ENCODE measurements at places on chromosomes 4 and X. TPM values are rescaled to one million over a fixed set of nuclear protein-coding genes. Genes with fewer than 3 reads are reported as not detected.

DNA sequence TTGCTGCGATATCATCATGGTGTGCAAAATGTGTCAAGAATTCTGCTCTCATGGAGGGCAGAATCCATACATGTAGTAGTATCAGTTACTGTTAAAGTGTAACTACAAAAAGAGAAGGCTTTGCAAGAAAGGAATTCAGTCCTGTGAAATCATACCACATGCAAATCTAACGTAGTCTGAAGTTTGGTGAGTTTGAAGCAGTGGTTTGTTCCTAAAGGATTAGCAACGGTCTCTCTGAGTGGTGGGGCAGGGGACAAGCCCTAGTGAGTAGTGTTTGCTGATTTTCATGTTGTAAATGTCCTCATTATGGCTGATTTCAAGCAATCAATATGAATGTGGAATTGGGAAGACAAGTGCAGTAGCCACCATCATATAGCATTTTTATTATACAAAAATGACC is 47.1 kb upstream of the CLNK start:
- H3K27ac ChIP-seq = no peak overlapping the region
- no peaks in the 10 kb centered on the region for H3K27me3 ChIP-seq
- no peak overlapping the region for H3K4me3 ChIP-seq
- DNase-seq = no peak

- H3K4me3 ChIP-seq = no peak overlapping the region
- H3K27me3 ChIP-seq = no peaks in the 10 kb centered on the region
- no peaks in the 10 kb centered on the region for H3K36me3 ChIP-seq
- H3K27ac ChIP-seq = no peak overlapping the region
These were observed 42.8 kb upstream of the KLF3 start for GRCh38 chr4:38621028-38621684.

GRCh38 chrX:644304-645281 is 14.0 kb downstream of the SHOX start:
- H3K4me1 ChIP-seq = no peaks in the 10 kb centered on the region
- H3K27me3 ChIP-seq = no peaks in the 10 kb centered on the region
- no peak overlapping the region for H3K27ac ChIP-seq
- no peak overlapping the region for H3K4me3 ChIP-seq
- peak; percentile 21 for DNase-seq

DNA sequence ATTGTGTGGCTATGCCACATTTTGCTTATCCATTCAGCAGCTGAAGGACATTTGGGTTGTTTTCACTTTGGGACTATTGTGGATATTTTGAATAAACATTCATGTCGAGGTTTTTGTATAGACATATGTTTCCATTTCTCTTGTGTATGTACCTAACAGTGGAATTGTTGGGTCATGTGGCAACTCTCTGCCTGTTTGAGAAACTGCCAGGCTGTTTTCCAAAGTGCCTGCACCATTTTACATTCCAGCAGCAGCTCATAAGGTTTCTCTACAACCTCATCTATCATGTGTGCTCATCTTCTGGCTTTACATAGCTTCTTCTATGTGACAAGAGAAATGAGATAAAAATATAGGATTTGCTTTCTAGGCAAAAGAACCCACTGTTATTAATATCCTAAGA is 29.5 kb upstream of the TSPAN5 start:
- H3K4me3 ChIP-seq = no peak overlapping the region
- H3K27me3 ChIP-seq = no peaks in the 10 kb centered on the region
- no peak for DNase-seq
- no peaks in the 10 kb centered on the region for H3K4me1 ChIP-seq
- H3K36me3 ChIP-seq = no peaks in the 10 kb centered on the region
- H3K27ac ChIP-seq = no peak overlapping the region

DNA sequence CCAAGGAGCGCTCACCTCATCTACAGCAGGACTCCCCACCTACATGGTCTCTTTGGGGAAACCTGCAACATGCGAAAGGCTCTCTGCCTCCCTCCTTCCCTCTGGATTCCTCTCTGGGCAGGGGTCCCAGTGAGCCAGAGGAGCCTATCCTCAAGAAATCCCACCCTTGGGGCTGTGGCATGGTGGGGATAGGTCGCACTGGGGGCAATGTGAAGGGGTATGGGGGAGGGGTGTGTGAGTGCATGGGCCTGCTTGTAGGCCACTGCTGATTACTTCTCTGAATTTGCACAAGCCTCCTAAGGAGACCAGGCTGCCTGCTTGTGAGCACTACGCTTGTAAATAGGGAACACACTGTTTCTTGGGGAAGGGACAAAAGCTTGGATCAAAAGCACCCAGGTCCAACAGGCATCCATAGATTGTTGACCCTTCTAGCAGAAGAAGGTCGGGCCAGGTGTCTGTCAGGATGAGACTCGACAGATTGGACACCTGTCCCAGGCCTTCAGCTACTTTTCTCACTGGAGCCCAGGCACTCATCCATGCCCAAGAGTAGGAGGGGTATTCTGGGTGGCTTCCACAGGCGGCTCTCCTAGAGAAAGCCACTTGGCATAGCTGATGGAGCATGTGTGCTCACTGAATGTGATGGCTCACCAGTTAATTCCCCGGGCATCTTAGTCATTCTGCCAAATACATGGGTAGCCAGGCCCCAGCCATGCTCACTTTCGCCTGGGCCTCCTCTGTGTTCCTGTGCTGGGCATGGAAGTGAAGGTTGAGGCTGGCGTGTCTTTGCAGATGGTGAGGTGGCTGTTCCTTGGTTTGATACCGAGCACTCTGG is 75.0 kb downstream of the NBDY start:
- no peaks in the 10 kb centered on the region for H3K27me3 ChIP-seq
- no peak overlapping the region for H3K4me3 ChIP-seq
- no peak overlapping the region for H3K27ac ChIP-seq
- DNase-seq = no peak
- H3K4me1 ChIP-seq = no peaks in the 10 kb centered on the region

GRCh38 chr4:166341992-166342391 is 469.0 kb downstream of the TLL1 start:
- no peaks in the 10 kb centered on the region for H3K4me1 ChIP-seq
- no peak overlapping the region for H3K27ac ChIP-seq
- H3K4me3 ChIP-seq = no peak overlapping the region
- DNase-seq = no peak
- H3K36me3 ChIP-seq = no peaks in the 10 kb centered on the region

- H3K27me3 ChIP-seq = no peaks in the 10 kb centered on the region
- no peak overlapping the region for H3K4me3 ChIP-seq
- no peak for DNase-seq
- H3K27ac ChIP-seq = no peak overlapping the region
- H3K36me3 ChIP-seq = no peaks in the 10 kb centered on the region
- H3K4me1 ChIP-seq = no peaks in the 10 kb centered on the region
These were observed 35.3 kb upstream of the TMEM154 start for GRCh38 chr4:152715076-152715475.

- no peaks in the 10 kb centered on the region for H3K27me3 ChIP-seq
- no peak overlapping the region for H3K4me3 ChIP-seq
- no peaks in the 10 kb centered on the region for H3K4me1 ChIP-seq
- no peak overlapping the region for H3K27ac ChIP-seq
- no peaks in the 10 kb centered on the region for H3K36me3 ChIP-seq
These were observed 13.3 kb upstream of the UBA1 start for GRCh38 chrX:47180346-47180745.

DNA sequence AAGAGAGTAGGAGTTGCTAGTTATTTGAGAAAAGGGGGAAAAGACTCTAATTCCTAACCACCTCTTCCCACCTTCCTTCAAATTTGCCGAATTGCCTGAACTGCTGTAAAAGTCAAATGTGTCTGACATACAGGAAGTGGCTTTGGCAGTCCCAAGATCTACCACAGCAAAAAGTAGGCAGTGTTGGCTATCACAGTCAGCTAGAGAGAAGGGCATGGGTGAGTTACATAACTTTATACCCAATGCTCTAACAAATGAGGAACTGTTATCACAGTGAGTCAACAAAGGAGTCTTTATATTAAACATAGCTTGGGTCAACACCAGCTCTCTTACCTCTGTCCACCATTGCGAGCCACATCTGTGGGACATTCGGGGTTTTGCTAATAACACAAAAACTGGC is 2.4 kb upstream of the MBNL3 start:
- peak; percentile 42 for DNase-seq
- H3K27me3 ChIP-seq = no peaks in the 10 kb centered on the region
- H3K27ac ChIP-seq = no peak overlapping the region
- H3K36me3 ChIP-seq = no peaks in the 10 kb centered on the region

DNA sequence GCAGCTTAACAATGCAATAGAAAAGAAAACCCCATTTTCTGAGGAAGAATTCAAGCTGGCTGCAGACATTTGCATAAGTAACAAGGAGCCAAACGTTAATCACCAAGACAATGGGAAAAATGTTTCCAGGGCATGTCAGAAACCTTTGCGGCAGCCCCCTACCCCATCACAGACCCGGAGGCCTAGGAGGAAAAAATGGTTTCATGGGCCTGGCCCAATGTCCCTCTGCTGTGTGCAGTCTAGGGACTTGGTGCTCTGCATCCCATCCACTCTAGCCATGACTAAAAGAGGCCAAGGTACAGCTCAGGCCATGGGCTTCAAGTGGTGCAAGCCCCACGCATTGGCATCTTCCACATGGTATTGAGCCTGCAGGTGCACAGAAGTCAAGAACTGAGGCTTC is 147.0 kb upstream of the NR3C2 start:
- no peaks in the 10 kb centered on the region for H3K27me3 ChIP-seq
- no peaks in the 10 kb centered on the region for H3K4me1 ChIP-seq
- DNase-seq = no peak
- no peaks in the 10 kb centered on the region for H3K36me3 ChIP-seq

DNA sequence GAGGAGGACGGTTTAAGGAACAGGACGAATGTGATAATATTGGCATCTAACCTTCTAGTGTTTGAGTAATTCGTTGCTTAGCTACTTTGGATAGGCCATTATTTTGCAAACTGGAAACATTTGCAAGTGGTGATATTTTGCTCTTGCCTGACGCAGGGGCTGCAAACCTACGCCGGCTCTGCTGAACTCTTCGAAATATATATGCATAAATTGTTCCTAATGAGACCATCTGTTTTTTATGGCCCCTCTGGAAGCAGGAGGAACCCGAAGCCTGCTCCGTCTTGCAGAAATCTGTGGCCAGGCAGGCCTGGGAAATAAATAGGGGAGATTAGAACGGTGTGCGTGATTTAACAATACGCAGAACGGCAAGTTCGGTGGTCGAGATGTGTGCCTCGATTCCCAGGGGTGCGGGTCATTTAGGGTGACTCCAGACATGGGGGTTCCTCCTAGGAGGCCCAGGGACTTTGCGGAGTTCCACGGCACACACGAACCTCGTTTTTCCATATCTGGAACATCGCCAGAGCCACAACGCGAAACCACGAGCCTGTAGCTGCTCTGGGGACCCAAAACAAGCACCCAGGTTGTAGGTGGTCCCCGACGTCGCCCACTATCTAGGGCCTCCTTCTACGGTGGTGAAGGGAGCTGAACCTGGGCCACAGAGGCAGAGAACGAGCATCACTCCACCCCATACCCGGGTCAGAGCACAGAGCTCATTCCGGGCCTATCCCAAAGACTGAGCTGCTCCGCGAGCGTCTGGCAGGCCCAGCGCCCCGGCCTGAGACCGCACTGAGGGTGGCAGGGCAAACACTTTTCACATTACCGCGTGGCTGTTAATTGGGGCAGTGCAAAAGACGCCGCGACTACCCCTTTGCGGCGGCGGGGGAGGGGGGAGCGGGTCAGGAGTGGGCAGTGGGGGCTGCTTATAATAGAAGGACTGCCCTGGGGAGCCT is 89.7 kb downstream of the BCOR start:
- H3K4me1 ChIP-seq = peaks cover 9% of the 10 kb centered on the region
- no peak overlapping the region for H3K4me3 ChIP-seq
- DNase-seq = no peak
- H3K27me3 ChIP-seq = peaks cover 3% of the 10 kb centered on the region
- no peaks in the 10 kb centered on the region for H3K36me3 ChIP-seq

DNA sequence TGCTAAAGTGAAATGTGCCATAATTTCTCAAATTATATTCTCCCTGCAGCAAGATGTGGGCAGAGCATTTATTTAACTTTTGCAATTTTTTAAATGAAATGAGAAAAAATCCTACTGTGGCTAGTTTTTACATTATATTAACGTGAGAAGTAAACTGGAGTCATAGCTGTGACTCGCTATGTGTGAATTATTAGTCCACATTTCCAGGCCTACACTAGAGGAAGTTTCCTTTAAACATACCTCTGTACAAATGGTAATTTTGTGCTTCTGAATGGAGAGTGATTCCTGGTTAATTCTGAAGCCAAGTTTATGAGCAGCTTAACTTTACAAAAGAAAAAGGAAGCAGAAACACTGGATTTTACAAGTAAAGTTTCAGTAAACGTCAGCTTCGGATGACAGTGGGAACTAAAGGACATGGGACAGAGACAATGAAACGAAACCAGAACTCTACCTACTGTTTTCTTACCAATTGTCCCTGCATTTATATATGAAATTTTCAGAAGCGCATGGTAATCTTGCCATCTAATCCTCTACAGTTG is 72.4 kb downstream of the FBXO8 start:
- no peaks in the 10 kb centered on the region for H3K4me1 ChIP-seq
- no peak for DNase-seq
- peaks cover 11% of the 10 kb centered on the region for H3K27me3 ChIP-seq
- H3K4me3 ChIP-seq = no peak overlapping the region

GRCh38 chrX:87045352-87045751 is 472.2 kb upstream of the KLHL4 start:
- no peaks in the 10 kb centered on the region for H3K36me3 ChIP-seq
- H3K27ac ChIP-seq = no peak overlapping the region
- H3K4me1 ChIP-seq = no peaks in the 10 kb centered on the region
- H3K27me3 ChIP-seq = no peaks in the 10 kb centered on the region
- no peak for DNase-seq

DNA sequence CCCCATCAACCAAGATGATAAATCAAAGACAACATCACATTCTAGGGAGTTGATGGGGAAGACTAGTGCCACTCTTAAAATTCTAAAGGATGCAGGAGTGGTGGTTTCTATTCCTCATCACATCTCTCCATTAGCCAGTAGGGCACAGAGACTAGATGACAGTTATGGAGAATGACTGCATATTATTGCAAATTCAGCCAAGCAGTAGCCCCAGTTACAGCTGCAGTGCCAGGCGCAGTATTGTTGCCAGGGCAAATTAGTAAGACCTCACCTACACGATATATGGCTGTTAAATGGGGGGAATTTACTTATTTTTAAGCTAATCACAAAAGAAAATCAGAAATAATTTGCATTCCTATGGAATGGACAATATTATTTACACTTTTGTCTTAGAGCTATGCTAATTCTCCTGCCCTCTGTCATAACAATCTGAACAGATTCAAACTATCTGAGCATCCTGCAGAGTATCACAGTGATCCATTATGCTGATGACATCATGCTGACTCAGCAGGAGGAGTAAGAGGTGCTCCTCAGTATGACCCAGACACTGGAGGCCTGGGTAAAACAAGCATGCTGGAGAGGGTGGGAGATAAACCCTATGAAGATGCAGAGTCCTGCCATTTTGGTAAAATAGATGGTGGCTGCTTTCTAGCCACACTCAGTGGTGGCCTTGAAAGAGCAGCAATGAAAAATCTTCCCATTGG is 24.7 kb downstream of the ETNPPL start:
- no peaks in the 10 kb centered on the region for H3K36me3 ChIP-seq
- H3K27ac ChIP-seq = no peak overlapping the region
- H3K4me1 ChIP-seq = no peaks in the 10 kb centered on the region
- H3K27me3 ChIP-seq = no peaks in the 10 kb centered on the region

Gene AFP
- total RNA-seq = 3.4 TPM

Gene TBX22
- total RNA-seq = not detected

Gene PABPC5
- total RNA-seq = 0.24 TPM

Gene PNCK
- total RNA-seq = not detected
